ENCODE measurements at places on chromosomes 6 and 20. TPM values are rescaled to one million over a fixed set of nuclear protein-coding genes. Genes with fewer than 3 reads are reported as not detected.

Gene MEI4
- not detected for total RNA-seq

Gene BPIFB2
- not detected for total RNA-seq

Gene BANF2
- not detected for total RNA-seq

Gene GSTA4
- total RNA-seq, result 14.7 TPM

Gene MYCT1
- total RNA-seq, result under 0.01 TPM

Gene BFSP1
- total RNA-seq, result 3.9 TPM

Gene OLIG3
- not detected for total RNA-seq

Gene GFRAL
- total RNA-seq, result not detected

Gene RSPO3
- total RNA-seq, result 0.66 TPM

Gene IL17A
- not detected for total RNA-seq

Gene FAM83C
- not detected for total RNA-seq
